ENCODE measurements at places on chromosomes 13 and 19.

DNA sequence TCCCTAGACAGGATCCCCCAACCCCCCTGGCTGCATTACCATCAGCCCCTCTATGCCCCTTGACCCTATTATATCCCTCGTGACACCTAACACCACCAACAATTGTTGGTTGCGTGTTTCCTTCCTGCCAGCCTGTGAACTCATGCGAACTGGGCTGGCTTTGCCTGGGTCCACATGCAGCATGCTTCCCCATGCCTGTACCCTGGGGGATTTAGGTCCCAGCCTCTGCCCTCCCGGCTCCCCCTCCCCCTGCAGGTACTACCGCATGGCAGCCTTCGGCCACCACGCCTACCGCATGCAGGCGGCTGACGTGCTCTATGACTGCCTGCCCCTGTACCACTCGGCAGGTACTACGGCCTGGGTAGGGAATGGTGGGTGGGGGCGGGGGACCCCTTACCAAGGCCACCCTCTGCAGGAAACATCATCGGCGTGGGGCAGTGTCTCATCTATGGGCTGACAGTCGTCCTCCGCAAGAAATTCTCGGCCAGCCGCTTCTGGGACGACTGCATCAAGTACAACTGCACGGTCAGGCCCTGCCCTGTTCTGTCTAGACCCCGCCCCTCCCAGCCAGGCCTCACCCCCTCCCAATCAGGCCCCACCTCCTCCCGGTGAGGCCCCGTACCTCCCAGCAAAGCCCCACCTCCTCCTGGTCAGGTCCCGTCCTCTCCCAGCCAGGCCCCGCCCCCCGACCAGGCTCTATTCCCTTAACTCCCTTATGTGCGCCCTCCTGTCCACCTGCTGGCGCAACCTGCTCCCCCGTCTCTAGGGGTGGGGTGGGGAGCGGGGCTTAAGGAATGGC lies 18.5 kb downstream of the SLC27A1 start:
- peak; percentile 39 for DNase-seq

GRCh38 chr13:95471960-95472359 lies 80.6 kb upstream of the CLDN10 start:
- DNase-seq, result no peak

DNA sequence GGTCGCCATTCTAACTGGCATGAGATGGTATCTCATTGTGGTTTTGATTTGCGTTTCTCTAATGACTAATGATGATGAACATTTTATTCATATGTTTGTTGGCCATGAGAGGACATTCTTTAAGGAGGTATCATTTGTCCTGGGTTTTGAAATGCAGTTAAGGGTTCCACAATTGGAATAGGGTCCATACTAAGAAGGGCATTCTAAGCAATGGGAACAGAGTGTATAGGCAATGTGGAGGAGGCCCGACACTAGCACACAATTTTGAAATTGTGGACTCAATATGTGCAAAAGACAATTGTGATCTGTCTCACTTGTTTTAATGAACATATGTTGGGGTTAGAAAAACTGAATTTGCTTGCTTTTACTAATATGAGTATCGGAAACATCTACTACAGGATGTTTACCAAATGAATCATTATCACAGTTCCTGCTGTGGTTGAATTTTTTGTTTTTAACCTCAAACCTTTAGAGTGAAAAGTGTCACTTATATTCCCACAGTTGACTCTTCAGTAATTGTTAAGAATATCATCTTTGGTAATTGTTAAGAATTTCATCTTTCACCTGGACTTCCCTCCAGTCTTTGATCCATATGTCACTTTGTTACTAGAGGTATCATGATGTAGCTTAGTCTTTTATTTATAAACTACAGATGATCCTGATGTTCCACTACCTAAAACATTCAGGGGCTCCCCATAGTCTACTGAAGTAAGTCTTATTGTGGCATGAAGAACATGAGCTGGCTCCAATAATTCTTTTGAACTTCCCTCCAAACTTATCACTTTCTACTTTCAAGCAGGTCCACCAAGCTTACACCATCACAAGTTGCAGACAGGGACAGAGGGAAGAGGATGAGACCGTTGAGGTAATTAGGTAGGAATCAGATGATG lies 109.7 kb upstream of the KLF12 start:
- DNase-seq, result no peak

GRCh38 chr13:30307971-30308290 lies 580 bp upstream of the KATNAL1 start:
- DNase-seq, result no peak

- DNase-seq, result no peak
Measured at GRCh38 chr19:52566121-52566520, 4.0 kb upstream of the ZNF701 start.

DNA sequence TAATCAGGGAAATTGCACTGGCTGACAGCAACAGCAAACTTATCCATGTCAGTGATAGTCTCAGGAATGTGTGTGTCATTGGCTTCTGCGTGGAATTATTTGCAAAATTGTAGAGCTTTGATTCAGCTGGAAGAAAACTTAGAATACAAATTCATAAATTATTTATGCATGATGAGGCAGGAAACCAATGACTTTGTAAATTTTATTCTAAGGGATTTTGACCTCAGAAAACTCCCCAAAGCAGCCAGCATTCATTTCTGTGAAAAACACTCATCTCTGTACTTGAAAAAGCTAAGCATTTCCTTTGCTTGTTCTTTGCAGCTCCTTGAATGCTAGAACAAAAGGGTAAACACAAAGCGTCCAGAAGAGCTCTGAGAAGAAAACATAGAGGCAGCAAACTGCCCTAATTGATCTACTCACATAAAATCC lies 162.4 kb downstream of the DCT start:
- DNase-seq, result no peak

DNA sequence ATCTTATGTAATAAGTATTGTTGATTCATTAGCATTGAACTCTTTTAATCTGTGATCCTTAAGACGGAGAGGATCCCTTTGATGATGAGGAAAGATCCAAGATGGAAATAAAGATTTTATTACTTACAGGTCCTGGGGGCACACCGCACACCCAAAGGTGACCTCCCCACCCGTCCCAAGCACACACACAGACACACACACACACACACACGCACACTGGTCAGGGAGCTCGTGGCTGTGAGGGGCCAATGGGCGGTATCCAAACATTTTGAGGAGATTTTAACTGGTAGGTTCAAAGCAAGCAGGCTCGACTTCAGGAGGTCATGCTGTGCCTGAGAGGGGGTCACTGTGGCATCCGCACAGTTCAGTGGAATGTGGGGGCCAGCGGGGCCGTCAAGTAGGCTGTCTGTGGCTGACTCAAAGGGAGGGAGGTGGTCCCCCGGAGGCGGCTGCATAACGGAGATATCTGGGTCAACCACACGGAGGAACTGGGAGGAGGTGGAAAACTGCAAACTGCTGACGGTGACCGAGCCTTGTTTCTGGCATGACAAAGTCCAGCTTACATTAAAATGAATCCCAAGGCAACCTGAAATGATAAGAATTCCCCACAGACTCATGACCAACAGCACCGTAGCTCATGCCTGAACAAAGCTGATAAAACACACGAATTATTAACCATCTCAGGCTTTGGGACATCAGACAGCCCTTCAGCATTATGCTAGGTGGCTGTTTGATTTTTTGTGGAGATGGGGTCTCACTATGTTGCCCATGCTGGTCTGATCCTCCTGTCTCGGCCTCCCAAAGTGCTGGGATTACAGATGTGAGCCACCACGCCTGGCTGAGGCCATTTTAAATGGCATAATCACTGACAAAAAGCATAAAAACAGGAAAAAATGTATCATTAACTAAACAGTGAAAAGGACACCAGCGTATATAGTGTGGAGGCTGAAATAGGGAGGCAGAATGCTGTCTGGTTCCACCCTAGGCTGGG lies 20.9 kb upstream of the SIGLEC11 start:
- DNase-seq, result no peak

DNA sequence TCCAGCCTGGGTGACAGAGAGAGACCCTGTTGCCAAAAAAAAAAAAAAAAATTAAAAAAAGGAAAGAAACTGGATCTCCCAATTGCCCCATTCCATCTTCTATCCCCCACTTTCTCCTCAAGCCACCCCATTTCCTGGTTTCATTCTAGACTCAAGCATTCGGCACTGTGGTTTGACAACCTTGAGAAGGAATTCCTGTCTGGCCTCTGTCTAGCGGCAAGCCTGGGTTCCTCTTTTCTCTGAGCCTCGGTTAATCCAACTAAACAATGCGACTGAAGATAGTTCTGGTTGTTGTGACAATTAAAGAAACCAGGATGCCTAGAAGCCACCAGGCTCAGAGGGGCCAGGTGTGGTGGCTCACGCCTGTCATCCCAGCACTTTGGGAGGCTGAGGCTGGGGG lies 3.3 kb upstream of the C3 start:
- no peak for DNase-seq

- DNase-seq, result no peak
Measured at GRCh38 chr19:30358821-30359580, 13.2 kb upstream of the ZNF536 start.

- DNase-seq, result no peak
Measured at GRCh38 chr19:14089662-14090508, 666 bp downstream of the SAMD1 start.

DNA sequence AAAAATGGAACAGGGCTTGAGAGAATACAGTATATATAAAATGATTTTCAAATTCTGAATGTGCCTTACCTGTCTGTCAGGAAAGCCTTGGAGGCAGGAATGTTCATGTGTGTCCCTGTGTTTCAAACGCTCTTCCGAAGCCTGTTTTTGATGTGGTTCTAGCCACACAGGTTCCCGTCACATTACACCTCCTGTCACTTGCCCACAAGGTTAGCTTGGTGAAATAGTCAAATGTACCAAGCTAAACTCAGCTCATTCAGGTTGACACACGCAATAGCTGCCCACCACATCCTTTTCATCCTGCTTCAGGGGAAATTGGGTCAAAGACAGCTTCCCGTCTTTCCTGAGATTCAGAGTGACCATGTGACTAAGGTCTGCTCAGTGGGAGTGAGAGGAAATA lies 574.0 kb downstream of the EFNB2 start:
- DNase-seq, result no peak
